ENCODE measurements at places on chromosomes 16 and 17.

- no peak for DNase-seq
Measured at GRCh38 chr17:35733366-35733765, 1.9 kb downstream of the RASL10B start.

- no peak for DNase-seq
Measured at GRCh38 chr16:31052114-31052513, 18.8 kb downstream of the STX4 start.

DNA sequence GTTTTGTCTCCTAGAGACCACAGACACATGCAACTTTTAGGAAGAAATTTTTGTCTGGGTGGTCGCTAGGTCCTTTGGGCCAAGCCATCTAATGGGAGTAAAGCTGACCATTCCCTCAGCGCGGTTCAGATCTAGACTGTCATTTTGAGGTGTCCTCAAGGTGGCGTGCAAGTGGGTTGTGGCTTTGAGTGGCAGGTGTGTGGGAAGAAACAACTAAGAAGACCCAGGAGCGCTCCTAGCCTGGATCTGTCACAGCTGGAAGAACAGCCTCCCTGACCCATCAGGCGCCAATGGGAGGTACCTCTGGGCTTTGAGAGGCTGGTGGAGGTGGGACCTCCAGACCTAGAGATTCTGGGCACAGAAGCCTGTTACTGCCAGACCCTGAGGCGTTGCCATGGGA lies 645.1 kb downstream of the KCNJ18 start:
- no peak for DNase-seq

- DNase-seq, result no peak
Measured at GRCh38 chr16:73071131-73071940, 23.4 kb upstream of the ZFHX3 start.

- no peak for DNase-seq
Measured at GRCh38 chr16:85204242-85205010, 92.2 kb upstream of the CIBAR2 start.

GRCh38 chr16:82419332-82419731 lies 207.4 kb upstream of the CDH13 start:
- no peak for DNase-seq

- DNase-seq, result peak; percentile 87
Measured at GRCh38 chr16:85819245-85819644, 19.8 kb downstream of the COX4I1 start.

- DNase-seq, result no peak
Measured at GRCh38 chr17:9342225-9342624, 233.4 kb downstream of the STX8 start.

DNA sequence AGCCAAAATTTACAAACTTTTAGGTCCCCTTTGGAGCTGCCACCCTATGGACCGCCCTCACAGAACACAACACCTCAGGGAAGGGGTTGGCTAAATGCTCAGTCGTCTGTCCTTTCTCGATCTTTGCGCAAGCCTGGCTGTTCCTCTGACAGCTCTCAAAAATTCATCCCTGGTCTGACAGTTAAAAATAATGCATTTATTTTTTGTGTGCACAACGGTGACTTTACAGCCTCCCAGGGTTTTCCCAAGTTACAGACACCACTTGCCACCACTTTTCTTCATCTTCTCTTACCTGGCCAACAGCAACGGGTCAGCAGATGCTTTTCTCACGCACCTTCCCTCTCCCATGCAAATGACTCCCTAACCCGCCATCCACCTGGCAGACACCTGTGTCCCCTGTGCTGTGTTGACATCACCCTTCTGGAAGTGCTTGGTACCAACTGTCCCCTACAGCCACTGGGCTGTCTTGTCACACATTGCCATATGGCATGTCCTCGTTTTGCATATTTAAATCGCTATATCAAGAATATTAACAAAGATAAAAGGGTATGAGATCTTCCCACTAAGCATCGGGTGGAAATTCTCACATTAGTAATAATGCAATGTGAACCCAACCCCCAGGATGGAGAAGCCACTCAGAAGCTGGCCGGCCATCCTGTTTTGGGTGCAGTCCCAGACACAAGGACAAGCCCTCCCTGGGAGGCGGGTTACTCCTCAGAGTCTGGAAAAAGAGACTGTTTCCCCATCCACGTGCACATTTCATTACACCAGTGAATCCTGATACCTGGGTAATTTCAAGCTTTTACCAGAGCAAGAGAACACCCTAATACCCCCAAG lies 187.0 kb downstream of the ZFHX3 start:
- no peak for DNase-seq

- no peak for DNase-seq
Measured at GRCh38 chr17:731644-732066, 741 bp upstream of the TLCD3A start.

DNA sequence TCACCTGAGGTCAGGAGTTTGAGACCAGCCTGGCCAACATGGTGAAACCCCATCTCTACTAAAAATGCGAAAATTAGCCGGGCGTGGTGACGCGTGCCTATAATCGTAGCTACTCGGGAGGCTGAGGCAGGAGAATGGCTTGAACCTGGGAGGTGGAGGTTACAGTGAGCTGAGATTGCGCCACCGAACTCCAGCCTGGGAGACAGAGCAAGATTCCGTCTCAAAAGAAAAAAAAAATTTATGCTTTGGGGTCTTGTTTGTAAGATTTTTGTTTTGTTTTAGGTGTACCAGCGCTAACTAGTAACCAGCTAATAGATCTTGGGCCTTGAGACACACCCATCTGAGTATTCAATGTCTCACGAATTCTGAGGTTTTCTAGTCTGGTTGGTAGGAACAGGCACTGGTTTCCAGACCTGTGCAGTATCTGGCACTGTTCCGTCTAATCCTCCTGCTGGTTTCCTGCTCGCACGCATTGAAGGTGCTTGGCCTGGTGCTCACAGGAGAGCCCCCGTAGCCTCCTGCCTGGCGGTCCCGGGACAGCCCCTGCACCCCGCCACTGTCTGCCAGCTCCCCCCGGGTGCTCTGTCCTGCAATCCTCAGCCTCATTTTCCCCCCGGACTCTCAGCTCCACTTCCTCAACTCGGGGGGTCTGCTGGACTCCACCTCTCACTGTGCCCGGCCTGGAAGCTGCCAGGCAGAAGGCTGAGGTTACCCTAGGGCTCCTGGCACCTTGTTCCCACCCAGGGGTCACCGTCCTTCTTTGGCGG lies 10.6 kb upstream of the DUS1L start:
- DNase-seq, result no peak

GRCh38 chr16:50338371-50339231 lies 30.2 kb downstream of the BRD7 start:
- DNase-seq, result no peak

- DNase-seq, result no peak
Measured at GRCh38 chr16:73912281-73912680, 384.3 kb upstream of the PSMD7 start.

- no peak for DNase-seq
Measured at GRCh38 chr17:79315358-79316105, 240.9 kb downstream of the ENGASE start.

- DNase-seq, result no peak
Measured at GRCh38 chr16:61792194-61792909, 243.9 kb downstream of the CDH8 start.

- no peak for DNase-seq
Measured at GRCh38 chr16:68397710-68398201, 50.6 kb downstream of the SMPD3 start.

DNA sequence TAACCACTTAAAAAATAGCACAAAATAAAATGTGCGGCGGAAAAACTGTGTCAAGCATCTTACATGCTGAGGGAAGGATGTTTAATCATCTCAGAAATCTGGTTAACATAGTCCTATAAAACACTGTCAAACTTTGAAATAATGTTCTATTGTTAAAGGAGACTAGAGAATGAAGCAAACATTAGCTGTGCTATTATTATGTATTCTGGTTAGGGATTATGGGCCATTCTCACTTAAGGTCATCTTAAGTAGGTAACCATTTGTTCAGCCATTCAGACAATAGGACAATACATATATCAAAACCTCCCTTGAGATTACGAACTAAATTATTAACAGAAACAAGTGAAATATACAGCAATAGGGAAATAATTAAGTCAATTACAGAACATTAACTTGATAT lies 24.7 kb downstream of the GRB2 start:
- no peak for DNase-seq

DNA sequence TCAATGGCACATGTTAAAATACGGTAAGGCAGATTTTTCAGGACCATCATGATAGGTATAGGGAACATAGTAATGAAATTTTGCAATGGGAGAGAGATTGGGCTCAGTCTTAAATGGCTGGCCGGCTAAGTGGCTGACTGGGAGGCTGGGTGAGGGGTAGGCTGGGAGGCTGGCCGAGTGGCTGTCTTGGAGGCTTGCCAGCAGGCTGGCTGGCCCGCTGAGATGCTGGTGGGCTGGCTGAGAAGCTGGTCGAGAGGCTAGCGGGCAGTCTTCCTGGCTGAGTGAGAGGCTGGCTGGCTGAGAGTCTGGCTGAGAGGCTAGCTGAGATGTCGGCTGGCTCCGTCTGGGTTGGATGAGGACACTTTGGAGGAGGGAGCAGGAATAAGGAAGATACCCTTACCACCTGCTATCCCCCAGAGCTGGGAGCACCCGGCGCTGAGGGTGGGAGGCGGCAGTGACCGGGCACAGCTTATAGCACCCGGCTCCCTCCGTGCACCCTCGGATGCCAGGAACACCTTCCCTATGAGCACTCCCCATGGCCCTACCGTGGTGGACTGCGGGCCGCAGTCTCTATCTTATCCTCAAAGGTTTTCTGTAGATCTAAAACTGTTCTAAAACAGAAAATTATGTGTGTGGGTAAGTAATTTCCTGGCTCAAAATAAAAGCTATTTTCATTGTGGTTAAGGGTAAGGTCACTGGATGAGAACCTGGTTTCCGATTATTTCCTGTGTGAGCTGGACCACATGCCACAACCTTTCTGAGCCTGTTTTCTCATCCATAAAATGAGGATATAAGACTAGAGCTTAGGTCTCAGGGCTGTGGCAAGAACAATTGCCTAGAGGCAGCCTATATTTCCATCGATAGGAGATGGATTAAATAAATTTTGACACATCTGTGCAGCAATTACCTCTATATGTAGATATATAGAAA lies 34.5 kb upstream of the TMC5 start:
- DNase-seq, result no peak

- peak; percentile 59 for DNase-seq
Measured at GRCh38 chr16:3879887-3880564, 487 bp downstream of the CREBBP start.

GRCh38 chr17:8991514-8992285 lies 26.2 kb upstream of the PIK3R5 start:
- DNase-seq, result peak; percentile 61

- no peak for DNase-seq
Measured at GRCh38 chr17:78717431-78717980, 64.6 kb downstream of the CYTH1 start.

DNA sequence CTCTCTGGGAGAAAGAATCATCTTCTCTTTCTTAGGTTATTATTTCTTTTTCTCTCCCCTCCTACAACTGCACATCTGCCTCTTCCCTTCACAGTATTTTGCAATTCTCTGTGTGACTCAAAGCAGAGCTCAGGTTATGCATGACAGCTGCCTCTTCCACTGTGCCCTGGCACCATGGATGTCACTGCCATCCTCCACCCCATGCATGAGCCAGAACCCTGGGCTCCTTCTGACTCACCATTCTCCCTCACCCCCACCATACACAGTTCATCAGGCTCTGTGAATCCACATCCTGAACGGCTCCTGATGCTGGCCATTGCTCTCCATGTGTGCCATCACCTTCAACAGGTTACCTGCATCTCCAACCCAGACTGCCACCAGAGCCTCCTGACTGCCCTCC lies 23.9 kb downstream of the CA10 start:
- no peak for DNase-seq

DNA sequence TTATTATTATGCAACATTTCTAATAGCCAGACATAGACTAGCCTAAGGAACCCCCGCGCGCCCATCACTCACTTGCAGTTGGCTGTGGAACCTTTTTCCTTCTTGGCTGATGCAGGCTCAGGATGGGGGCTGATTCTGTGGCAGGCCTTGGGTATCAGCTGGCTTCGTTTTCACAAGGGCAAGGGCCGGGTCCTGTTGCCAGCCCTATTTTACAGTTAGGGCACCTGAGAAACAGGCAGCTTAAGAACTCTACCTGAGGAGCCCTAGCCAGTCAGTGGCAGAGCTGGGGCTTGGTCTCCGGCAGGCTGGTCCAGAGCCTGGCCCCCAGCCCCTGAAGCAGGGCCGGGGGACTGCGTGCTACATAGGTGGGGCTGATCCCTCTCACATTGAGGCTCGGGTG lies 28.7 kb downstream of the ADGRG5 start:
- no peak for DNase-seq

GRCh38 chr17:4136373-4136772 lies 6.5 kb downstream of the ZZEF1 start:
- DNase-seq, result no peak

- no peak for DNase-seq
Measured at GRCh38 chr16:2091547-2092255, 43.9 kb downstream of the TSC2 start.

- DNase-seq, result no peak
Measured at GRCh38 chr17:385178-385835, 32.7 kb upstream of the RPH3AL start.

GRCh38 chr16:87602001-87602775 lies at the start of gene JPH3:
JPH3 (plus strand) TSS chr16:87602508; CDS start chr16:87603147, 639 bp downstream.
- no peak for DNase-seq

DNA sequence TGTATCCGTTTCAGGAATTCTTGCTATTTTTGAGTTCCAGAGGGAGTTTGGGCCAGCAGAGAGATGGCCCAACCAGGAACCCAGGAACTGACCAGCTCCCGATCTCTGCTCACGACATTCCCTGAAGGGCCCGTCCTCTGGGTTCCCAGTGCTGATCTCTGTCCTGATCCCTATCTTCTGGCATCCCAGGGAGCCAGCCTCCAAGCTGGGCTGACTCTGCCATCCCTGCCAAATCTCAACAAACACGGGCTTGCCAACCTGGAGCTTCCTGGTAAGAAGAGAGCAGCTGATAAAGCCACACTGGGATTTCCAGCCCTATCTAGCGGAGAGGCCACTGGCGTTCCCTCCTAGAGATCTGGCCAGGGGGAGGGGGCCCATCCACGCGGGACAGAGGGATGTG lies 16.2 kb downstream of the GPRC5B start:
- no peak for DNase-seq

DNA sequence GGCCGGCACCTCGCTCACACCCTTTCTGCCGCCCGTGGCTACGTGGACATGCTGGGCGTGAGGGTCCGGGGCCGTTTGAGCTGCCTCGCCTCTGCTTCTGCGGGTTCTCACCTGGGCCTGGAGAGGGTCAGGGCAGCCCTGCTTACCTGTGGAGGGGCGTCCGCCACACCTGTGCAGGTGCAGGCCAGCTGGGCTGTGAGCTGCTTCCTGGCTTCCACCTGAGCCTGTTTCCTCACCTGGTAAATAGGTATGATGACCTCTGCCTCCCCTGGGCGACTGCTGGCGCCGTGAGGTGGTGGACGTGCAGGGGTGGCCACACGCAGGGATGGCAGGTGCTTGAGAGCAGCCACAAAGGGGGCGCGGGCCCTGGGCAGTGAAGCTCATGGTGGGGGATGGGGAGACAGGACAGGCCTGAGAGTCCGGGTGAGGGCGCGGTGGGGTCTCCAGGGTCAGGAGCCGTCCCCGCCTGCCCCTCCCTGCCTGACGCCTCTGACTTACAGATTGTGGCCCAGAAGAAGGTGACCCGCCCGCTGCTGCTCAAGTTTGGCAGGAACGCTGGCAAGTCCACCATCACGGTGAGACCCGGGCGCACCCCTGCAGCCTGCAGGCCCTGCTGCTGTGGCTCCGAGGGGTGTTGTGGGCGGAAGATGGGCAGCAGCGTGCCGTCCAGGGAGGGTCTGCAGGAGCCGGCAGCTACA lies 7.8 kb downstream of the CPNE7 start:
- DNase-seq, result no peak

- no peak for DNase-seq
Measured at GRCh38 chr17:70202840-70203239, 33.5 kb downstream of the KCNJ2 start.

GRCh38 chr17:50771991-50772785 lies 4.9 kb upstream of the ANKRD40CL start:
- DNase-seq, result no peak

Measured in activated CD4-positive, alpha-beta T cell treated with anti-CD3 and anti-CD28 coated beads, Interleukin-2, amount 50 U/mL, for 4 hours (primary cell).